ENCODE measurements at places on chromosomes 7 and 10.

GRCh38 chr7:54429111-54429510 is 113.1 kb upstream of the VSTM2A start:
- no peak for DNase-seq

- no peak for DNase-seq
These were observed 465.1 kb upstream of the ADARB2 start for GRCh38 chr10:2202401-2202800.

DNA sequence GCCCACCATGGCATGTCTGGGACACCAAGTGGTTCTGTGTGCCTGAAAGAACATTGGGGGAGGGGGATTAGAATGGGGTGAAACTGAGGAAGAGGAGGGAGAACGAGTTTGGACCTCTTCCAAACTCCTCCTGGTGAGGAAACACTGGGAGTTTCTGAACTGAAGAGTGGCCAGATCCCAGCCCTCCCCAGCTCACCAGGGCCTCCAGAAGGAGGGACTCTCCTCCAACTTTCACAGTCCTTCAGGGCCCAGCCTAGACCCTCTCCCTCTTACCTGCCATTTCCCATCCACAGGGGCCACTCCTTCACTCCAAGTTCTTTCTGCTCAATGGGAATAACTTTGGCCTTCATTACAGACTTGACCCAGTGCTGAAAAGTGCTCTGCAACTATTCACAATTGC is 132.0 kb upstream of the FOXK1 start:
- DNase-seq: no peak

DNA sequence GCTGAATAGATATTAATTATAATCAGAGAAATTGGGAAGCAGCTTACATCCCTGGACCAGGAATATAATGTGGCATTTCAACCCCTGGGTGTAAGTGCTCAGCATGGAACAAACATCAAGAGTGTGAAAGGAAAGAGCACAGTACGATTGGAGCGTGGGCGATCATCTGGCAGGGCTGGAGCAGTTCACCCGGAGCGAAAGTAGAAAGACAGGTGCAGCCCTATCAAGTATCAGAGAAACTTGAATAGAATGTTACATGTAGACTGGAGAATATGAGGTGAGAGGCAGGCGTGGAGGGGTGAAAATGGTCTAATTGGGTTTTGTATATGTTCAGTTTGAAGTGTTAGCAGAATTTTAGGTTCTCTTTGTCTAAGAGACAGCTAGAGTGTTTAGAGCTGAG is 303.0 kb downstream of the MDFIC start:
- DNase-seq: no peak

DNA sequence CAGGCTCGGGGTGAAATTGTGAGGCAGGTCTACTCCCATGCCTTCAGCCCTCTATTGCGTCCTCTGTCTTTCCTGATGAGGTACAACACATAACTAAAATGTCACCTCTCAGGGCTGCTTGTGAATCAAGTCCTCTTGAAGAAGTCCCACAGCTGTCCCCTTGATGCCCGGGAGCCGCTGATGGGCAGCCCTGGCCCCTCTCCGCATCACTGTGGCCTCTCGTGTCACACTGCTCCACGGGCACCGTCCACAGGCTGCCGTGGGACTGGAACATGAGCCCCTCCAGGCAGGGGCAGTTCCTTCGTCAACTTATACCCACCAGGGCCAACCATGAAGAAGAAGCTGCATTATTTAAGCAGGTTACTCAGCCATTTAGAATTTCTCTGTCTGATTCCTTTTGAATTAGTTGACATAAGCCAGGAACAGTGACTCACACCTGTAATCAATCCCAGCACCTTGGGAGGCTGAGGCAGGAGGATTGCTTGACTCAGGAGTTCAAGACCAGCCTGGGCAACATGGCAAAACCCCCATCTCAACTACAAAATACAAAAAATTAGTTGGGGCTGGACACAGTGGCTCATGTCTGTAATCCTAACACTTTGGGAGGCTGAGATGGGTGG is 58.5 kb upstream of the UBE3C start:
- DNase-seq: no peak

- DNase-seq: peak; percentile 93
These were observed 43.1 kb downstream of the FOXK1 start for GRCh38 chr7:4725014-4725849.

GRCh38 chr7:14698239-14698638 is 204.3 kb downstream of the DGKB start:
- no peak for DNase-seq

- peak; percentile 43 for DNase-seq
These were observed 197.0 kb downstream of the TNS3 start for GRCh38 chr7:47384755-47385535.

GRCh38 chr7:48158404-48158803 is 12.9 kb upstream of the ABCA13 start:
- DNase-seq: no peak

DNA sequence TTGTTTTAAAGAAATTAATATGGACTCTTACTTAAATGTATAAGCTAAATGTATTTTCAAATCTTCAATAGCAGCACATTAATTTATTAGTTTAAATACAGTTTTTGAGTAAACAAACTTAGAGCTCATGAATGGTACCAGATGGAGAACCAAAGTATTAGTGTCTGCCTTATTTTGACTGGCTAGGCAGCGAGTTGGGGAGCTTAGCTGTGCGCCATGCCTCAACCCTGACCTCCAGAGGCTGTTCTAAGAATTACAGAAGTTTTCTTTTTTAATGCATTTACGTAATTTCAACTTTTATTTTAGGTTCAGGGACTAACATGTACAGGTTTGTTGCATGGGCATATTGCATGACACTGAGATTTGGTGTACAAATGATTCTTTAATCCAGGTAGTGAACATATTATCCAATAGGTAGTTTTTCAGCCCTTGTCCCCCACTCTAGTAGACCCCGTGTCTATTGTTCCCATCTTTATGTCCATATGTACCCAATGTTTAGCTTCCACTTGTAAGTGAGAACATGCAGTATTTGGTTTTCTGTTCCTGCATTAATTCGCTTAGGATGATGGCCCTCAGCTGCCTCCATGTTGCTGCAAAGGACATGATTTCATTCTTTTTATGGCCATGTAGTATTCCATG is 166.8 kb downstream of the IQUB start:
- DNase-seq: no peak

DNA sequence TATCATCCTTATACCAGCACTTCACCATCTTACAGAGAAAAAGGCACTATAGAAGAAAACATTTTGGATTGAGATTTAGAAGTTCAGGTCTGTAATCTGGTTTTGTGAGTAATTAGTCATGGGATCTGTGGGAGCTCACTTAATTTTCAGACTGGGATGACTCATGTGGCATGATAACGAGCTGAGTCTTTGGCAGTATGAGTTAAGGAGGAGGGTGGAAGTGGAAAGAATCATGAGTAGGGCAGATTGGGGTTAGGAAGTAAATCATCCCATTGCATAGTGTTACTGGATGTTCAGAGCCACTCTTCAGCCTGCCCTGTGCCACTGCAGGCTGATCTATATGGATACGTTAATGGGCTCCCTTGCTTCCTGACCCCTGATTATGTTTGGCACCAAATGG is 64.9 kb downstream of the ZNF92 start:
- DNase-seq: no peak

- DNase-seq: no peak
These were observed 105.0 kb downstream of the ZNF248 start for GRCh38 chr10:37752334-37752875.

GRCh38 chr10:91880310-91880709 is 29.0 kb downstream of the FGFBP3 start:
- DNase-seq: no peak

DNA sequence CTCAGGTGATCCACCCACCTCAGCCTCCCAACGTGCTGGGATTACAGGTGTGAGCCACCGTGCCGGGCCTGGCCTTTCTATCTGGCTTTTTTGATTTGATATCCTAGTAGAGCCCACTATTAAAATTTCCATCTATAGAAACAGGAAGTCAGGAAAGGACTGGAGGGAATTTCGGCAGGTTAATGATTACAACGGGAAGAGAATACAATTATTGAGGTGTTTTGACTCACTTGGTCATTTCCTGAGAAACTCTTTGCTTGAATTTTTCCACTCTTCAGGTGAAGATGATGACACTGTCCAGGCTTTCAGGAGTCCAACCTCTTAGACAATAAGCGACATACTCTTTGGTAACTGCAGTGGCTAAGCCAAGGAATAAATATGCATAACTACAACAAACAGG is 1.1 kb upstream of the MKLN1 start:
- no peak for DNase-seq

GRCh38 chr10:28036587-28036986 is 37.7 kb upstream of the ODAD2 start:
- DNase-seq: no peak

DNA sequence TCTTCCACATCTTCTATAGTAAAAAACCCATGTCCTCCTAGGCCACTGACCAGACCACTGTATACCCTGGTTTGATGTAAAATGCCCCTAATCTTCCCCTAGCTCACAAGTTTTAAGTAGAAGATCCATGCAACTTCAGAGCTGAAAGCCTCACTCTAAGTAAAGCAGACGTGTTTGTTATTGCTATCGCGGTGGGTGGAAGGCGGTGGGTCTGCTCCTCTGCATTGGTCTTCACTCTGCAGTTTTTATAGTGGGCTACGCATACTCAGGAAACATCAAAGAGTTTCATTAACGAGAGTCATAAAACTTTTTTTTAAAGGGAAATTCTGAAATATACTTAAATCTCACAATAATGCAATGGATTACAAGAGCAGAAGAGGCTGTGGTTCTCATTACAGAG is 91.7 kb downstream of the ATE1 start:
- no peak for DNase-seq

DNA sequence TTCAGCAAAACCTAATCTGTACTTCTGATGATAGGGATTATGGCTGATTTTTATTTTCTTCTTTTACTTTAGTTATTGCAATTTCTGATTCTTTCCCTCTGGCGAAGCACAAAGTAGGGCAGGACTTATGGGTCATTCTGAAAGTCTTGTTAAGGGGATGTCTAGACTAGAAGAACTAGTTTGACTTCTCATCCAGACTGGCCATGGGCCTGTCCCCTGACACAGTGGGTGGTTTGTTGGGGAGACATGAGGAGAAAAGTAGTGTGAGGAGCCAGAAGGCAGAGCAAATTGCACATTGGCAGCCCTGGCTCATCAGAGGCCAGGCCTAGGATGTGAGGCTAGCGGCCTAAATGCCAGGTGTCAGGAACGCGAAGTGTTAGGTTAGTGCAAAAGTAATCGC is 152.8 kb downstream of the RTKN2 start:
- no peak for DNase-seq

DNA sequence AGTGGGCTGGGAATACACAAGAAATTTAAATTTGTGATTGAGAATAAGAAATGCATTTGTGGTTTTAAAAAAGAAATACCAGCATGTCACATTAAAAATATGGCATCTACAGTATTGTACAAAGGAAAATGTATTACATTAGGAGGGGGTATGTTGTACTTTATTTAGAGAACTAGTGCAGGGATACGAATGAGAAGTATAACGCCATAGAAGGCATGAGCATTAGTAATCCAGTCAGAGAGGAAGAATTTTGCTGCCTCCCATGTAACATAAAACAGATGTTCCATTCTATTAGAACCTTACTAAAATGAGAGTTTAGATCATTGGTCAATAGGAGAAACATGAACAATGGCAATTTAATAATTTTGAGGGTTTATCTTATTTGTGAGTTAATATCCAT is 182.2 kb downstream of the ADK start:
- DNase-seq: no peak

DNA sequence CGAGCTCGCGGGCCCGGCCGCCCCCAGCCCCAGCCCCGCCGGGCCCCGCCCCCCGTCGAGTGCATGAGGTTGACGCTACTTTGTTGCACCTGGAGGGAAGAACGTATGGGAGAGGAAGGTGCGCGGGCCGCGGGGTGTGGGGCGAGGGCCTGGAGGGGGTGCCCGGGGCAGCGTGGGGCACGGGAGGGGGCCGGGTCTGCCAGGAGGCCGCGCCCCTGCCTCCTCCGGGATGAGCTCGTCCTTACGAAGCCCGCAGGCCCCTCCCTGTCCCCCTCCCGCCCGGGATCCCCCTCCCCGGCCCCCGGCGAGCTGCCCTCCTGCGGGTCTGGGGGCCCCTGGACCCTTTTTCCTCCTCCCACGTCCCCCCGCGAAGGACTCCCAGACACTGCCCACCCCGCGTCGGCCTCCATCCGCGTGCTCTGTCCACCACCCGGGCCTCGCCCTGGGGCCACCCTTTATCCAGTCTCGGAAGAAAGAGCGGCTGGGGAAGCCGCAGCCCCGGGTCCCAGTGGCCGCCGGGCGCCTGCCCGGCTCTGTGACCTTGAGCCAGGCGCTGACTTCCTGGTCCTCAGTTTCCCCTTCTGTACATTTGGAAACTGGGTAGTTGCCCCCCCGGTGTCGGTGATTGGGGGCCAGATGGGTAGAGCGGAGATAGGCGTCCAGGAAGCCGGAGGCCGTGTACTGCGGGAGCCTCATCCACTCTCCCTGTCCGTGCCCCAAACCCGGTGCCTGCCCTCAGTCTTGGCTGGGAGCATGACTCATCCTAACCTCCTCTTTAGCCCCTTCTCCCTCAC is 521 bp downstream of the LIMK1 start:
- peak; percentile 83 for DNase-seq

DNA sequence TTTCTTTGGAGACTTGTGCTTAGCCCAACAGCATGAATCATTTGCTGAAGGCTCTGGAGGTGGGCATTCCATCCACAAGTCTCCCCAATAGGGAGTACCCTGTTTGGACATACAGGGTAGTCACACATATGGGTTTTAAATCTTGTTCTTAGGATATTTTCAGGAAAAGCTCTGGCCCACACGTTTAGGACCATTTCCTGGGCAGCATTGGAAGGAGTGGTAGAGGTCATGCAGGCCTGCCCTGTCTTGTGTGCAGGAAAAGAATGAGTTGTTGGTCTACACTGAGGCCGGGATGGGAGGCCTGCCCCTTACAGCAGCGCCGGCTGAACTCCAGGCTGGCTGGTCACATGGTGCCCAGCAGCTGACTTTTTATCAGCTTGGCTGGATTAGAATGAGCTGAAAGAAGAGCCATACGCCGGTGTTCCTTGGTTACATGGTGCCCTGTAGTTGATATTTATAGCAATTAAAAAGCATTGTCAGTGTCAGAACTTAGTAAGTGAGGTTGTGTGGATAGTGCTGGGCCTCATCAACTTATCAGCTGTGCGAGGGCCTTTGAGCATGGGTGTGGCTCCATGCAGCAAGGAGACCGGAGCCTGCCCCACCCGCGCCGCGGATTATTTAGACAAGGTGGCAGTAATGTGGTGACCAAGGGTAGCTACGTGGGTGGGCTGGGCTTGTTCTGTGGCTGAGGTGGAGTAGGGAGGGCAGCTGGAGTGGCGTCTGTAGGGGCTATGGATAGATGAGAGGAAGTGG is 28.6 kb downstream of the OGDH start:
- peak; percentile 66 for DNase-seq
